Activated CD8-positive, alpha-beta memory T cell treated with anti-CD3 and anti-CD28 coated beads, Interleukin-2, amount 50 U/mL, for 4 hours (primary cell): ENCODE measurements at places on chromosomes 13 and 19.

DNA sequence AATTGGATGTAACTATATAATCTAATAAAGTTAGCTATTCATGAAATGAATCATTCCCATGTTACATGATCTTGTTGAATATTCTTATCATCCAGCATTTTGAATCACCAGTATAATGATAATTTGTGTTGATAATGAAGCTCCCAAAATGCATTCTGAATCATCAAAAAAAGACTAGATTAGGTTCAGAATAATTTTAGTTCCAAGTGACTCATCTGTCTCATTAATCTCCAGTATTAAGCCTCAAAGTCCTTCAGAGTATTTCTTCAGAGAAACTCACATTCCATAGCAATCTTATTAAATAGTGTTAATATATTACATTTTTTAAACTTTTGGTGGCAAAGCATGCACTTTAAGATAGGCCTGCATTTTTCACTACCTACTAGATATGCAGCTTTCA is 207.5 kb downstream of the SLITRK5 start:
- DNase-seq = no peak

- DNase-seq = no peak
These were observed 87.4 kb upstream of the ARHGEF7 start for GRCh38 chr13:111027458-111028439.

DNA sequence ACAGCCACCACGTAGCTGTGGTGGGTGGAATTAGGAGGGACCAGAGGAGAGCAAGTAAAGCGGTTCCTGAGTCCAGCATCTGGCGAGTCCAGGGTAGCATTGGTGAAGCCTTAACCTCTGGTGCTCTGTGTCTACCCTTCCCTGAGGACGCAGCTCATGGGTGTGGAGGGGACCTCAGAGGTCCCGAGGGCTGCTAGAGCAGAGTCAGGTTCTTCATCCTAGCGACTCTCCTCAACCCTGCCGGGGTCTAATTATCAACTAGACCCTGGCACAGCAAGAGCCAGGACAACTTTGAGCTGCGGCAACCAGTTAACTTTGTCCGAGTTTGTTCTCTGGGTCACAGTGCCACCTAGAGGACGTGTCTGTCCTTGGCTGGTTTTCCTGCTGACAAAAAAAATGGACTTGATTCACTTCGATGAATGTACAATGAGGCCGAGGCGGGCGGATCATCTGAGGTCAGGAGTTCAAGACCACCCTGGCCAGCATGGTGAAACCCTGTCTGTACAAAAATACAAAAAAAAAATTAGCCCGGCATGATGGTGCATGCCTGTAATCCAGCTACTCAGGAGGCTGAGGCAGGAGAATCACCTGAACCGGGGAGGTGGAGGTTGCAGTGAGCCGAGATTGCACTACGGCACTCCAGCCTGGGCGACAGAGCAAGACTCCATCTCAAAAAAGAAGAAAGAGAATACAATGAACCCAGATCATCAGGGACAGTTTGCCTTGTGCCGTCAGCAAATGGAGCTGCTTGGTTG is 25.0 kb downstream of the TSSK6 start:
- DNase-seq = peak; percentile 78

- no peak for DNase-seq
These were observed 1.9 kb downstream of the CDK8 start for GRCh38 chr13:26255691-26256277.

- no peak for DNase-seq
These were observed 124.0 kb upstream of the FNDC3A start for GRCh38 chr13:48851707-48852106.

GRCh38 chr19:3458229-3459088 is 21.9 kb downstream of the SMIM24 start:
- no peak for DNase-seq
